ENCODE measurements at places on chromosomes 1 and 21. TPM values are rescaled to one million over a fixed set of nuclear protein-coding genes. Genes with fewer than 3 reads are reported as not detected.

PODN gene
- not detected for total RNA-seq

VWA5B1 gene
- not detected for total RNA-seq

ECM1 gene
- total RNA-seq: 2.4 TPM

PBX1 gene
- 0.18 TPM for total RNA-seq

AGMAT gene
- 7.9 TPM for total RNA-seq

GIPC2 gene
- 0.10 TPM for total RNA-seq

CD1E gene
- total RNA-seq: not detected

ATAD3C gene
- total RNA-seq: 1.4 TPM

REN gene
- total RNA-seq: not detected

NCF2 gene
- 21.5 TPM for total RNA-seq

MATN1 gene
- not detected for total RNA-seq

PAQR6 gene
- 5.6 TPM for total RNA-seq

GBP2 gene
- total RNA-seq: 280 TPM

MED8 gene
- total RNA-seq: 35.6 TPM

LCE1C gene
- not detected for total RNA-seq

CDK18 gene
- 1.1 TPM for total RNA-seq

DAB1 gene
- total RNA-seq: 4.0 TPM

SAMSN1 gene
- total RNA-seq: 87.1 TPM

CLDN17 gene
- total RNA-seq: not detected

LAMC2 gene
- total RNA-seq: not detected

GPA33 gene
- total RNA-seq: 0.65 TPM

LAD1 gene
- total RNA-seq: not detected

SHISA4 gene
- total RNA-seq: 0.81 TPM

ZNF593OS gene
- total RNA-seq: not detected

KIAA0040 gene
- 79.4 TPM for total RNA-seq

OPTC gene
- total RNA-seq: not detected

LHX8 gene
- not detected for total RNA-seq

DIO1 gene
- total RNA-seq: not detected

EFNA3 gene
- total RNA-seq: 3.9 TPM

PRKAA2 gene
- total RNA-seq: not detected

ANKRD34A gene
- total RNA-seq: 3.7 TPM

PLA2G4A gene
- 0.20 TPM for total RNA-seq

TENT5C gene
- 66.1 TPM for total RNA-seq

GJB3 gene
- not detected for total RNA-seq

CSF3R gene
- 0.43 TPM for total RNA-seq

ATP1A2 gene
- total RNA-seq: not detected

ZNF362 gene
- total RNA-seq: 18.7 TPM

LIPI gene
- not detected for total RNA-seq

COL8A2 gene
- not detected for total RNA-seq

KIAA1614 gene
- total RNA-seq: 0.03 TPM

ZNHIT6 gene
- total RNA-seq: 11.5 TPM

MX2 gene
- total RNA-seq: 167 TPM

PTTG1IP gene
- total RNA-seq: 80.3 TPM

All from activated CD4-positive, alpha-beta memory T cell treated with anti-CD3 and anti-CD28 coated beads, Interleukin-2, amount 10 ng/mL, durations not matched to agents 7 days and 5 days (primary cell).